CD14-positive monocyte (primary cell): ENCODE measurements at places on chromosomes 6 and 20. TPM values are rescaled to one million over a fixed set of nuclear protein-coding genes. Genes with fewer than 3 reads are reported as not detected.
A peak's percentile ranks its signal among the peaks of the same experiment; 100 is the strongest.

CFAP61 gene
- not detected for polyA plus RNA-seq

NKX2-4 gene
- polyA plus RNA-seq = not detected in 2 replicates

ARHGAP18 gene
- 1.3 and 3.8 TPM in 2 replicates for polyA plus RNA-seq

FAM83C gene
- polyA plus RNA-seq = not detected in 2 replicates

CRYBG1 gene
- polyA plus RNA-seq = 11.9 TPM

PTCHD4 gene
- not detected in 2 replicates for polyA plus RNA-seq

DNA sequence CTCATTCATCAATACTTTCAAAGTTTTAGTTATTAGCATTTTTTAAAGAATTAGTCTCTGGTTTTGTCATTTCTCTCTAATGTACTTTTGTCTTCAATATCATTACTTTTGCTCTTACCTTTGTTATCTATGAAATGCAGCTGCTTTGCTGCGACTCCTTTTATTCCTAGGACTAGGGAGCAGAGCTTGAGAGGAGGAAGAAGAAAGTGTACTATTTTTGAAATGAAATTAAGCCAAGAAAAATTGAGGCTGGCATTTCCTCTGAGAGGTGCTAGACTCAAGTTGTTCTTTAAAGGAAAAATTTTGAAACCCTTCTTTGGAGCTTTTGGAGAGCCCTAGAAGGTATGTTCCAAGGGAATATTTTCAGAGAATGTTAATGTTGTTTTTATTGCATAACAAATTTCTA lies 48.3 kb upstream of the MRAP2 start:
- no peak overlapping the region for H3K4me3 ChIP-seq
- H3K36me3 ChIP-seq = no peaks in the 10 kb centered on the region
- H3K27me3 ChIP-seq = no peaks in the 10 kb centered on the region

DNA sequence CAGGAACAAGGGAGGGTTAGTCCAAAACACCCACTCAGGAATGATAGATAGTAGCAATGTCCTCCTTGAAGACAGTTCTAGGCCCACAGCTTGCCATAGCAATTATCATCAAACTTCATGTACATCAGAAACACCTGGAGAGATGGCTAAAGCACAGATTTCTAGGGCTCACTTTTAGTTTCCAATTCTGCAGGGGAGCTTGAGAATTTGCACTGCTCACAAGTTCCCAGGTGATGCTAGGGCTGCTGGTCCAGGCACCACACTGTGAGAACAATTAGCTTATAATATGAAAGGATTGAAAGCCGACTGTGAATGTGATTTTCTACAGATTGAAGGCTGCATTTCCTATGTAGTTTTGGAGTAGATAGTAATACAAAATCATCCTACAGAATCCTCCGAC lies 3.5 kb downstream of the DEFB126 start:
- peaks cover 29% of the 10 kb centered on the region for H3K27me3 ChIP-seq
- no peaks in the 10 kb centered on the region for H3K36me3 ChIP-seq
- H3K4me1 ChIP-seq = no peaks in the 10 kb centered on the region
- H3K27ac ChIP-seq = no peak overlapping the region
- no peak overlapping the region for H3K4me3 ChIP-seq

DNA sequence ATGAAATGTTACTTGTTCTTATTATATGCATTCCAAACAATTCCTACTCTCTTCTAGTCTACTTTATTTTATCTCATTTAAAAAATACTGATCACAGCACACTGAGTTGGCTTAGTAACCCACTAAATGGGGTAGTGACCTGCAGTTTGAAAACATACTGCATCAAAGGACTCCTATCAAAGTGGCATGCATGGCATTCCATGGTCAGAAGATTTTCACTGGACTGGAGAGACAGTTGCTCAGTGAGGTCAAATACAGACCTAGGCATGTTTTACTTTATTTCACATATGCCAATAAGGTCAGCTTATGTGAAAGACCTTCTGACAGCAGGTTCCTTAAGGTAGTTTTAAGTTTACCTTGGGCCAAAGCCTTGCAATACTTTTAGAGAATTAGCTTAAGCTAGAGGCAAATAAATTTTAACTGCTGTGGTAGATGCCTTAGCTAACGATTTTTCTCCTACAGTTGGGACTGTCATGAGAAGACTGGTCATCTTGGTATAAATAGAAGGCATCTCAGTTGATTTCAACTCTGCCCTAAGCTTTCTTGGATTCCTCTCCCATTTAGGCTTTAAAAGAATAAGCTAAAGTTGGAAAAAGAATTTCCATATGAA lies 35.1 kb downstream of the TPD52L1 start:
- H3K4me3 ChIP-seq = no peak overlapping the region
- no peak for DNase-seq
- H3K4me1 ChIP-seq = no peaks in the 10 kb centered on the region
- H3K27me3 ChIP-seq = no peaks in the 10 kb centered on the region
- H3K27ac ChIP-seq = no peak overlapping the region

- H3K27ac ChIP-seq = no peak overlapping the region
- peaks cover 30% of the 10 kb centered on the region for H3K36me3 ChIP-seq
- no peaks in the 10 kb centered on the region for H3K27me3 ChIP-seq
- no peak for DNase-seq
These were observed 77.7 kb downstream of the EFHC1 start for GRCh38 chr6:52497652-52498408.

GRCh38 chr6:117866561-117866960 lies 40.5 kb upstream of the SLC35F1 start:
- no peak overlapping the region for H3K4me3 ChIP-seq
- no peak overlapping the region for H3K27ac ChIP-seq

DNA sequence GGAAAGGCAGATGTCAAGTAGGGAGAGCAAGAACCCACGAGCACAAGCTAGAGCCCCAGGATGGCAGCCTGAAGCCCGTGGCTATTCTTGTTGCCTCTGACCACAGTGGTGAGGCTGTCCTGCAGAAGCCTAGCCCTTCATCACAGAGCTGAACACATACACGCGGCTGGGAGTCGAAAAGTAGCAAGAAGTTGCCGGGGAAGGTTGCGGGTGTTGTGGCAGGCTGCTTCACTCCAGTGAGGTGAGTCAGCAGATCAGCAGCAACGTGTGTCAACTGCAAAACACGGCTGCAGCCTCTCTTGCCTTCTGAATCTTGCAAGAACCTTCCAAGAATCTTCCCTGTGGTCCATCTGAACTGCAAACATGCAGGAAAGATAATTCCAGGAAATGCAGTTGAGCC lies 10.6 kb upstream of the STX16 start:
- no peak for DNase-seq
- H3K27ac ChIP-seq = no peak overlapping the region
- no peaks in the 10 kb centered on the region for H3K36me3 ChIP-seq

- no peak overlapping the region for H3K4me3 ChIP-seq
- H3K36me3 ChIP-seq = no peaks in the 10 kb centered on the region
- H3K27ac ChIP-seq = peak overlapping the region; percentile 83
- DNase-seq = peak; percentile 49
These were observed 31.2 kb upstream of the RALGAPA2 start for GRCh38 chr20:20743511-20744169.

GRCh38 chr20:4913147-4913546 lies 88.2 kb downstream of the SLC23A2 start:
- peaks cover 61% of the 10 kb centered on the region for H3K36me3 ChIP-seq
- no peak overlapping the region for H3K4me3 ChIP-seq
- no peak overlapping the region for H3K27ac ChIP-seq
- H3K27me3 ChIP-seq = no peaks in the 10 kb centered on the region
- no peaks in the 10 kb centered on the region for H3K4me1 ChIP-seq

GRCh38 chr20:38002422-38002821 lies 30.8 kb downstream of the TTI1 start:
- no peak for DNase-seq
- H3K36me3 ChIP-seq = peaks cover 99% of the 10 kb centered on the region
- H3K4me3 ChIP-seq = no peak overlapping the region
- no peaks in the 10 kb centered on the region for H3K4me1 ChIP-seq
- no peak overlapping the region for H3K27ac ChIP-seq
- no peaks in the 10 kb centered on the region for H3K27me3 ChIP-seq

- H3K4me1 ChIP-seq = peaks cover 13% of the 10 kb centered on the region
- no peak overlapping the region for H3K4me3 ChIP-seq
- DNase-seq = no peak
These were observed 6.1 kb upstream of the ULBP2 start for GRCh38 chr6:149935668-149936067.

- H3K27ac ChIP-seq = no peak overlapping the region
- no peaks in the 10 kb centered on the region for H3K4me1 ChIP-seq
- no peaks in the 10 kb centered on the region for H3K27me3 ChIP-seq
- no peak overlapping the region for H3K4me3 ChIP-seq
These were observed 69.9 kb downstream of the SESN1 start for GRCh38 chr6:109024784-109025183.

DNA sequence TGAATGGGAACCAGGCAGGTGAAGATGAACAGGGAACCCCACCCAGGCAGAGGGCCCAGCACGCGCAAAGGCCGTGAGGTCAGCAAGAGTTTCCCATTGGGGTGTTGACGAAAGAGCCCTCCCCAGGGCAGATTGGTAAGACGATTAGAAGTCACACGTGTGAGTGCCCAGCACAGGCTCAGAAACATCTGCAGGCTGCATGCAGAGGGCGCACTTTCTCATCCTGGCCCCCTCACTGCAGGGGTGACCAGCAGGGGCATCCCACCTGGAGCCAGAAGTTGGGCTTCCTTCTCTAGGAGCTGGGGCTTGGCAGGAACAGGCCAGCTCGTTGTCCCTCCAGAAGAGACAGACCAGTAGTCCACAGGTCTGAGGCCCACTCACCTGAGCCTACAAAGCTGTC lies 38.4 kb downstream of the VSTM2L start:
- no peak overlapping the region for H3K27ac ChIP-seq
- no peaks in the 10 kb centered on the region for H3K27me3 ChIP-seq
- no peak for DNase-seq
- no peaks in the 10 kb centered on the region for H3K36me3 ChIP-seq
- H3K4me1 ChIP-seq = no peaks in the 10 kb centered on the region

GRCh38 chr20:45104786-45105185 lies 3.9 kb upstream of the KCNS1 start:
- peaks cover 21% of the 10 kb centered on the region for H3K27me3 ChIP-seq
- H3K36me3 ChIP-seq = no peaks in the 10 kb centered on the region
- H3K27ac ChIP-seq = no peak overlapping the region
- H3K4me1 ChIP-seq = peaks cover 8% of the 10 kb centered on the region
- no peak for DNase-seq
- H3K4me3 ChIP-seq = no peak overlapping the region

DNA sequence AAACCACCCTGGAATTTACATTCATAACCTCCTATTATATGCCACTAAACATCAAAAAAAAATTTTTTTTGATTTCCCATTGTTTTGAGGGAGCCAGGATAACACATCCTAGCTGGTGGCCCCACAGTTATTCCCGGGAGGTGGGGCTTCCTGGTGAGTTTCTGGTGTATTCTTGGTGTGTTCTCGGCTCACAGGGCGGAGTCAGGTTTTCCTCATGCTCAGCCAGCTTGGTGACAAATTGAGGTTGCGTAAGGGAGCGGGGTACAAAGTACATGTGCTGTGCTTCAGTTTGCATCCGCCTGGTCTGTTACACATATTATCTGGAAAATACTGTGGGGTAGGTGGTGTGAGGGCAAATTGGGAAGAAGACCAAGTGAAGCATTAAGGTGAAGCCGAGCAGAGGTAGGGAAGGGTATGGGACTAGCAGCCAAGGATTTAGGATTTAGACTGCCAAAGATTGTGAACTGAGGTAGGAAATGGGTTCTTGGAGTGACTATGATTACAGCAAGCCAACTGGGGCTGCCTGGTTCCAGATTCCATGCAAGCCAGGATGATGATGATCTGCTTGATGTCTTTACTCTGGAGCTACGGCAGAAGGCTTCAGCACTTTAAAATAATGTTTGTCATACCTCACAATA lies 46.2 kb upstream of the EEF1A1 start:
- H3K4me3 ChIP-seq = peak overlapping the region; percentile 34
- no peaks in the 10 kb centered on the region for H3K27me3 ChIP-seq
- H3K27ac ChIP-seq = peak overlapping the region; percentile 60
- H3K36me3 ChIP-seq = no peaks in the 10 kb centered on the region
- H3K4me1 ChIP-seq = peaks cover 22% of the 10 kb centered on the region

- H3K4me3 ChIP-seq = peak overlapping the region; percentile 36
- H3K27me3 ChIP-seq = peaks cover 9% of the 10 kb centered on the region
- no peak for DNase-seq
- no peaks in the 10 kb centered on the region for H3K36me3 ChIP-seq
- H3K4me1 ChIP-seq = peaks cover 29% of the 10 kb centered on the region
- no peak overlapping the region for H3K27ac ChIP-seq
These were observed 4.6 kb downstream of the SDC4 start for GRCh38 chr20:45343532-45344167.

- peak overlapping the region; percentile 61 for H3K4me3 ChIP-seq
- H3K4me1 ChIP-seq = peaks cover 62% of the 10 kb centered on the region
- peak; percentile 71 for DNase-seq
- no peaks in the 10 kb centered on the region for H3K27me3 ChIP-seq
- H3K36me3 ChIP-seq = no peaks in the 10 kb centered on the region
- peak overlapping the region; percentile 74 for H3K27ac ChIP-seq
These were observed 230.8 kb downstream of the BCAS1 start for GRCh38 chr20:53839423-53840176.

DNA sequence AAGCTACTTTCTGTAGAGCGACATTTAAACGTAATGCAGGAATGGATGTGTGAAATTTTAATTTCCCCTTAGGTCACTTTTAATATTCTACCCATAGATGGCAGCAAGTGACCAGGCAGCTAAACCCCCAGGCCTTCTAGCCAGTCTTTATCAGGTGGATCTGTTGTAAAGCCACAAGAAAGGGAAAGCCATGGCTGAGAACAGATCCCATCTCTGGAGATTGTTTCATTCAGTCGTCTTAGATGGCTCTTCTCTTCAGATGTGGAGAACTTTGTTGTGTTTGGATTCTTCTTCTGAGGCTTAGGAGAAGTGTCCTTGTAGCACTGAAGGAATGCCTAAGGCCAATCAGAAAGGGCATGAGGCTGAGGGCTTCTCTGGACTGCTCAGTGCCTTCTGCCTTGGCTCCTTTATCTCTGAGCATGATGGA lies 15.8 kb upstream of the RNF182 start:
- H3K4me3 ChIP-seq = no peak overlapping the region
- H3K27me3 ChIP-seq = peaks cover 3% of the 10 kb centered on the region
- no peak overlapping the region for H3K27ac ChIP-seq

DNA sequence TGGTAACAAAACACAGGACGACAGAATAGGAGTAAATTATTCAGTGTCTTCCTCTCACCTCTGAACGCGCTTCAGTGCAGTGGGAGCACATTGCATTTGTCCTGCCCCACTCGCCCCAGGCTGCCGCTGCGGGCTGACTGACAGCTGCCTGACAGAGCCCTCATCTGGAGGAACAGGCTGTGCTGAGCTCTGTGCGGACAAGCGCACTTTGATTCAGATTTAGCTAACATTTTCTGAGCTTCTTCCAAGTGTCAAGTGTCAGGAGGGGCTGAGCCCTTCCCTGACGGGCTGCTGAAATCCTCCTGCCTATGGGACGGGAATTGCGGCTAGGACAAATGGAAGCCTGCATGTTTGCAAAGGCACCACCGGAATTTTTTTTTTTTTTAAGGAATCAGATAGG lies 383.0 kb upstream of the CDH4 start:
- no peak overlapping the region for H3K27ac ChIP-seq
- DNase-seq = no peak
- H3K27me3 ChIP-seq = no peaks in the 10 kb centered on the region
- no peaks in the 10 kb centered on the region for H3K4me1 ChIP-seq

- no peaks in the 10 kb centered on the region for H3K4me1 ChIP-seq
- H3K36me3 ChIP-seq = no peaks in the 10 kb centered on the region
- no peaks in the 10 kb centered on the region for H3K27me3 ChIP-seq
- H3K4me3 ChIP-seq = no peak overlapping the region
These were observed 86.6 kb upstream of the SAMD5 start for GRCh38 chr6:147421903-147422302.
